ENCODE measurements at places on chromosomes 13 and 19.
A peak's percentile ranks its signal among the peaks of the same experiment; 100 is the strongest.

GRCh38 chr13:20231839-20232555 is at the start of gene GJB6:
Gene GJB6, minus strand, starts transcription at chr13:20232319. Its CDS starts 8,839 bp downstream, at chr13:20223480.
- DNase-seq, result no peak

- peak; percentile 58 for DNase-seq
Observed at GRCh38 chr13:104773775-104774174, 1707.6 kb upstream of the SLC10A2 start.

- no peak for DNase-seq
Observed at GRCh38 chr13:98206946-98207345, 29.9 kb upstream of the RNF113B start.

DNA sequence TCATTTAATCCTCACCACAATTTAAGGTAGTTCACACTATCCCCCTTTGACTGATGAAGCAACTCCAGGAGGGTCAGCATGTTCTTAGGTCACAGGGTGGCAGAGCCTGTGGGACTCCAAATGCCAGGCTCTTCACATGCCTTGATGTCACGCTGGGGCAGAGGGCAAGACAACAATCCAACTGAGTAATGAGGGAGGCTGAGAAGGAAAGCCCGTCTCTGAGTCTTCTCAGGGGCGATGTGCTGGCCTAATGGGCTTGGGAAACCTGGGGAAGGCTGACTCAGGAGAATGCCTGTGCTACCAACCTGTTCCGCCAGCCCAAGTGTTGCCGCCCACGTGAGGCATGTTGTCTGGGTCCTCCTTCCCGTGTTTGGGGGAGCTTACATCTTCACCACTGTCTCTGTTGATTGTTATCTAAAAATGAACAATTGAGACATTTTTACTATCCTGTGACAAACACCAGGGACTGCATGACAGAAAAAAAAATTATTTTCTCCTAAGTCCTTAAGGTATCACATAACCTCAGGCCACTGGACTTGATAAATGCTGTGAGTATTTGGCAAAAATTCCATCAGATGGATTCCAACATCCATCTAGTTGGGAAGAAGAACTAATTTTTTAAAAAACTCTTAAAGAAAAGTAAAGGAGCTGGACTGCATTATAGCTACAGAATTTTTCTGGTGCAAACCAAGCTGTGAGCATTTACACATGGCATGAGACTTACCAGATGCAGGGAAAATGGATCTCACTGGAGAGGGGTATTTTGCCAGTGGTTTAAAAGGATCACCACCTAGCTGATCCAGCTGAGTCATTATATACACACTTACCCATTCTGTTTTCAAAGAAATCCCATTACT is 157.5 kb downstream of the RGCC start:
- DNase-seq, result no peak

- DNase-seq, result peak; percentile 65
Observed at GRCh38 chr13:101626925-101627555, 174.6 kb downstream of the ITGBL1 start.

- DNase-seq, result no peak
Observed at GRCh38 chr19:48190288-48190884, 19.9 kb downstream of the ZSWIM9 start.

DNA sequence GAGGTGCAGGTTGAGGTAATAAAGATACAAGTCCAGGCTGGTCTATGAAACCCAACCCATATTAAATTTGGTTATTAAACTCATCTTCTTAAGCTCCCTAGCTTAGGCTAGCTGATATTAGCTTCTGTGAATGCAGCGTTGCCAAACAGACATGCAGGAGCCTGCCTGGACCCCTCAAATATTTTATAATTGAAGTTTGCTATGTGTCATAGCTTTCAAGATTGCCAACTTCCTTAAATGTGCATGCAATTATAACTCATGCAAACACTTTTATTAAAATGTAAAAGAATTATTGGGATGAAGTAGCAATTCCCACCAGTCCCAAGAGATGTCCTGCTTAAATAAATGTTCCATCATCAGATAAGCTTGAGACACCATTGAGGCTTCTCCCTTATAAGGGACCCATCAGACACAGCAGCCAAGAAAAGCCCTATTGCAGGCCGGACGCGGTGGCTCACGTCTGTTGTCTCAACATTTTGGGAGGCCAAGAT is 51.3 kb downstream of the MBNL2 start:
- DNase-seq, result no peak

DNA sequence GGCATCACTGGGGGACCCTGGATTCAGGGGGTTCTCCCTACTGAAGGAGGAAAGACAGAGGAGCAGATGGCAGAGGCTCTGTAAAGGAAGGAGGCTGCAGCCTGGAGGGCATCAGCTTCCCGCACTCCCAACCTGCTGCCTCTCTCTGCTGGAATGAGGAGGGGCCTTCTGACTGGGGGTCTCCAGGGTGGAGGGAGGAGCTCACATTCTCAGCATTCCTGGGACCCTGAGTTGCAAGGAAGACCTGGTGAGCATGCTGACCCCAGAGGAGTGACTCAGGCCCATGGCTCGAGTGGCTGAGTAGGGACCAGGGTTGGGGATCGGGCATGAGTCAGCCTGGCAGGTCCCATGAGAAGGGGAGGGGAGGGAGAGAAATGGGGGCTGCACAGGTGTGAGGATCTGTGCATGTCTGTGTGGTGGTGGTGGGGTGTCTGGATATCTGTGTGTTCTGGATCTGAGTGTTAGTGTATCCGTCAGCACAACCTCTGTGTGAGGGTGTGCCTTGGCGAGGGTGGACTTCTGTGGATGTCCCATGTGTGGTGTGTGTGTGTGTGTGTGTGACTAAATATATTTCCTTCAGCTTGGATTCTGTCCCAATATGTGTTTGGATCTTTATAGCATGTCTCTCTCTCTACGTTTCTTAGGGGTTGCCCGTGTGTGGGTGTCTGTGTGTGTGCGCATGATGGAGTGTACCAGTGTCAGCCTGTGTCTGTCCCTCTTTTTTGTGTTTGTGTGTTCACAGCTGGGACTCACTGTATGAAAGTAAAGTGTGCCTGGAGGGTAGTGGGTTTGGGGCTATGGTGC is 4.6 kb downstream of the AXL start:
- no peak for DNase-seq

DNA sequence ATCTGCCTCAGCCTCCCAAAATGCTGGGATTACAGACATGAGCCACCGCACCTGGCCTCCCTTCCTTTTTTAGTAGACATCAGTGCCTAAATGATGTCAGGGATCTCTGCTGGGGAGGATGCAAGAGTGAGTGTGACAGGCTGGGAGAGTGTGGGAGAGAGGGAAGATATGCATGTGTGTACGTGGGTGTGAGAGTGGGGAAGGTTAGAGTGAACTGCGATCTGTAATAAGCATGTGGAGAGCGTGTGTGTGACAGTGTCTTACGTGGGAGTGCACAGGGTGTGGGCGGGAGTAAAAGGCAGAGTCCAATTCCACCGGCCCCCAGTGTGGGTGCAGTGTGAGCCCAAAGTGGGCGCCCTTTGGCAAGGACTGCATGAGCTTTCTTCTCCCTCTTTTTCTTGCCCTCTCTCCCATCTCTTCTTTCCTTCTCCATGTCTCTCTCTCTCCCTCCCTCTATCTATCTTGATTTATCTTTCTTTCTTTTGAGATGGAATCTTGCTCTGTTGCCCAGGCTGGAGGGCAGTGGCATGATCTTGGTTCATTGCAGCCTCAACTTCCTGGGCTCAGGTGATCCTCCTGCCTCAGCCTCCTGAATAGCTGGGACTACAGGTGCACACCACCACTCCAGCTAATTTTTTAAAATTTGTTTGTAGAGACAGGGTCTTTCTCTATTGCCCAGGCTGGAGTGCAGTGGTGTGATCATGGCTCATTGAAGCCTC is 893 bp upstream of the NPHS1 start:
- DNase-seq, result no peak

DNA sequence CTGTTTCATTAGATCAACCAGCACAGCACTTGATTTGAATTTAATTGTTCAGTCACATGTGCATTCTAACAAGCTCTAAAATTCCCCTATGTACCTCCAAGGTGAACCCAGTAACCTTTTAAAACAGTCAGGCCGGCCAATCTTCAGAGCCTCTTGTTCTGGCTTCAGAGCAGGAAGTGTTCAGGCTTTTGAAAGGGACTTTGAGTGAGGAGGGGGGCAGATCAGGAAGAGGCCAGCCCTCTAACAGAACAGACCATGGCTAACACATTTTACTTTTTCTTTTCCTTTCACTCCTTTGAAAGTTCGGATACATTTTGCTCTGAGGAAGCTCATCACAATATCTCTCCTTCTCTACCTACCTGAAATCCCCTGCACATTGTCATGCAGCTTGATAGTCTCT is 390.3 kb downstream of the TBC1D4 start:
- peak; percentile 5 for DNase-seq

GRCh38 chr13:80290591-80290990 is 50.3 kb downstream of the SPRY2 start:
- DNase-seq, result no peak

DNA sequence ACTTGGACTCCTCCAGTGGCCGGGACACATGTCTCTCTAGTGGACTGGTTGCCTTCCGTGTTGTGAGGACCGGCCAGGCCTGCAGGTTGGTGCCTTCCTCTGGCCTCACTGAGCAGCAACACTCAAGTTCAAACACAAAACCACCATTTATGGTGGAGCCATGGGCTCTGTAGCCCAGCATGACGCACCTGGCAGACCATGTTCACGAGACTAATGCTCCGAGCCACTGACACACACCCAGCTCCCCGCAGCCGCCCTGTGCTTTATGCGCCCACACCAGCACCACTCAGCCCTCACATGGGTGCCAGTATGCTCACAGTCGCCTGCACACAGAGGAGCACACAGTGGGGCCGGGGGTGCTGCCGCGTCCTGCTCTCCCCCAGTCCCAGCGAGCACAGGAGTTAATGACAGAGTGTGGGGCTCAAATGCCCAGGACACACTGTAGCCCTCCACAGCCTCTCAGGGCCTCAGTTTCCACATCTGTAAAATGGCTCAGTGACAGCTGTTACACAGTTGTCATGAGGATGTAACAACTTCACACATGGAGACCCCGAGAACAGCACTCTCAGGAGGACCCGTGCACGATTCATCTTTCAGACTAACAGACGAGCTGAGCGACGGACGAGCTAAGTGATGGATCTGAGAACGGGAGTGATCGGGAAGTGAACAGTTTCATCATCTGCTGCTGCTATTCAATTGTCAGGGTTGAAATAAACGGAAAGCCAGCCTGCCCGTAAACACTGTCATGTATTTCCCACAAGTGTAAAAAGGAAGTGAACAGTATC is 7.8 kb downstream of the GAS6 start:
- DNase-seq, result no peak

GRCh38 chr19:7440188-7440975 is 48.5 kb downstream of the PEX11G start:
- DNase-seq, result no peak

GRCh38 chr19:49489601-49490167 is 2.3 kb downstream of the RPL13A start:
- peak; percentile 88 for DNase-seq

DNA sequence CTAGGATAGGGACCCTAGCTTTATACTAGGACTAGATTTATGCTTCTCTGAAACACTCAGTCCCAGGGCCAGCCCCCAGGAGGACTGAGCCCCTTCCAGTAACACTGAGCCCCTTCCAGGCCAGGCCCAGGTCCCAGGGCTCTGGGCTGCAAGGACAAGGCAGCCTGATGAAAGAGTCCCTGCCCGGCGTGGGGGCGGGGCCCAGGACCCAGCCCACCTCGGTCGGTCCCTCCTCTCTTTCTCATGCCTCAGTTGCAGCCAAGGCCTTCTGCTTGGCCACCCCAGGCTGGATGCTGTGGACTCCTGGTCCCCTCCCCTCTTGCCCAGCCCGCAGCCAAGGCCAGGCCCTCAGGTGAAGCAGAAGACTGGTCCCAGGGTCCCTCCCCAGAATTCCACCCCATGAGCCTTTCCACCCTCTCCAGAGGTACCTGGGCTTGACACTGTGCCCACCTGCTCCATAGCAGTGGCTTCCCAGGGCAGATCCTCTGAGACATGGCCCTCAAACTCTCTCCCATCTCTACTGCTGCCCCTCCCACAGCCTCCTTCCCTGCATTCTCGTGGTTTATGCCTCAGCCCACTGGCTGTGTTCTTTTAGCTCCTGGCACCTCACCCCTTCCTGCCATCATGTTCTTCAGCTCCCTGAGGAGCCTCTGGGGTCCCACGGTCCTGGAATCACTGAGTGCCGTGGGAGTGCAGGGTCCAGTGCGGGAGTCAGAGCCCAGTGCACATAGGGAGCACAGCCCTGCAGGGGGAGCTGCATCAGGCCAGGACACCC is 53.6 kb upstream of the C1QTNF9B start:
- no peak for DNase-seq

GRCh38 chr19:46748325-46749109 is 2.3 kb upstream of the STRN4 start:
- DNase-seq, result peak; percentile 81

GRCh38 chr19:50547385-50548190 is 20.6 kb downstream of the LRRC4B start:
- DNase-seq, result no peak

DNA sequence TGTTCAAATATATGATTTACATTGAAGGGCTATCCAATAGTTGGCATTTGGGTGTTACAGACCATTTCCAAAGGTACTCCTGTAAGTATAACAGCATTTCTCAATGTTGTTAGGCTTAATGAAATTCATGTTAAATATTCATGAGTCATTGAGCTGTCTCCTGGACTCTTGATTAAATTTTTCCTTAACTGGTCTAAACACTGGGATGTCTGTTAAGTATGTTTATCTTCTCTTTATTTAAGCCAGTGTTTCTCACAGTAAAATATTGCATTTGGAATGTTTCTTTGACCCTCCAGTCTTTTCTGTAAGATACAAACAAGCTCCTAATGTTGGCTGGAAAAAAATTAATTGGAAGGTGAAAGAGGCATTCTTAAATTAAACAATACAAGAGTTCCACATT is 402.5 kb upstream of the HTR2A start:
- no peak for DNase-seq

DNA sequence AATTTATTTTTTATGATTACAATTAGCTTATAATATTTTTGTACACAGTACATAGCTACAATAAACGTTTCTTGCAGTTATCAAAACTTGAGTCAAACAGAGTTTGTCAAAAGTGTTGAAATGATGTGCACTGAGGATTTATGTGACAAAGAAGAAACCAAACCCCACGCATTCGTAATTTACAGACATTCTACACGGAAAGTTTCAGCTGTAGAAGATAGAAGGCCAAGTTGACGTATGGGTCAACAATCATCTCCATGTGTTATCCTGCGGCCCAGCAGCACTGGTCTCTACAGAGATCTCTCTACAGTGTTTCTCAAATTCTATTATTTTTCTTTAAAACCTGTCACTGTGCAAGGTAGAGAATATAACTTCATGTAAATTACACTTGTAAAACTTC is 1507.6 kb downstream of the PCDH9 start:
- DNase-seq, result no peak

- DNase-seq, result no peak
Observed at GRCh38 chr19:55283548-55284377, at the start of gene BRSK1. Gene BRSK1, plus strand, starts transcription at chr19:55283997. Its CDS starts 446 bp downstream, at chr19:55284443.

DNA sequence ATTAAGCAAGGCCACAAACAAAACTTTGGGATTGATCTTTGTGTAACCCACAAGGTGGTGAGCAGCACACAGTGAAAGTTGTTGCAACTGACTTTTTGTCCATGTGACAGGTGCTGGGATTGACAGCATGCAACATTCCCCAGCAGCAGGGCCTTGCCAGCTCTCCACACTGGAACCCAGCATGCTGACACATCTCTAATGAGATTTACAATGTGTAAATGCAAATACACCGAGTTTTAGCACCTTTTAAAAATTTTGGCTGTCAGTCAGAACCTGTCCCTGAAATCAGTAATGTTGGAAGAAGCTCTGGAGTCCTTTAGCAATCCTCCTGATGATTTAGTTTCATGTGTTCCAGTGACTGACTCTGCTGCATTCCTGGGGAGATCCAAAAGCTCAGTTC is 16.5 kb upstream of the PCDH8 start:
- DNase-seq, result no peak

- no peak for DNase-seq
Observed at GRCh38 chr13:93745884-93746283, 519.3 kb downstream of the GPC6 start.

GRCh38 chr13:38328699-38329098 is 21.0 kb upstream of the UFM1 start:
- no peak for DNase-seq
